ENCODE measurements at places on chromosomes 13 and 19.

- no peak for DNase-seq
These were observed 23.4 kb downstream of the ESD start for GRCh38 chr13:46773541-46773940.

GRCh38 chr13:74114641-74115040, 19.6 kb downstream of the KLF12 start:
- DNase-seq = no peak

GRCh38 chr13:23488442-23488841, 54.9 kb upstream of the SACS start:
- DNase-seq = no peak

GRCh38 chr19:56905631-56906150, 65.2 kb upstream of the PEG3 start:
- no peak for DNase-seq

DNA sequence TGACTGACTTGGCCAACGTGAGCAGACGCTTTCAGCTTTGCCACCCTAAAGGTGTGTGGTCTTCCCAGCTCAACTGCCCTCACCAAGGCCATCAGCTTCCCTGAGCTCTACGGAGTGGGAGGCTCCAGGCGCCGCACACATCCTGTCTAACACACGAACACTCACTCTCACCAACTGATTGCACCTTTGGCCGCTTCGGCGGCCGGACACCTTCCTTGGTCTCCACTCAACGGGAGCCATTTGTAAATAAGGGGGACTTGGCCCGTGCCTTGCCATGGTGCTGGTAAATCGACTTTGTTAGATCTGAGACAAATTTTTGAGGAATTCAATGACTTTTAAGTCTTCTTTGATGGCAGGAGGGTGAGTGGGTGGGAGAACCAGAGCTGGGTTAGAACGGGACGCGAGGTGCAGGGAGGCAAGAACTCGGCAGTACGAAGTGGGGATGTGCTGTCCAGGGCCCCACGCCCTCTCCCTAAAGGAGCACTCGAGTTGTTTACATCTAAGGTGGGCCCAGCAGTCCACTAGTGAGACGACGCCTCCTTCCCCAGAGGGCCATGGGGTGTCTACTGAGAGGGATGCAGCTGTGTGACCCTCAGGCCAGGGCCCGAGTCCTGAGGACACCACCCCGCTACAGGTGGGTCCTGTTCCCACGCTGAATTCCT, 4.4 kb downstream of the C13orf46 start:
- DNase-seq = no peak

DNA sequence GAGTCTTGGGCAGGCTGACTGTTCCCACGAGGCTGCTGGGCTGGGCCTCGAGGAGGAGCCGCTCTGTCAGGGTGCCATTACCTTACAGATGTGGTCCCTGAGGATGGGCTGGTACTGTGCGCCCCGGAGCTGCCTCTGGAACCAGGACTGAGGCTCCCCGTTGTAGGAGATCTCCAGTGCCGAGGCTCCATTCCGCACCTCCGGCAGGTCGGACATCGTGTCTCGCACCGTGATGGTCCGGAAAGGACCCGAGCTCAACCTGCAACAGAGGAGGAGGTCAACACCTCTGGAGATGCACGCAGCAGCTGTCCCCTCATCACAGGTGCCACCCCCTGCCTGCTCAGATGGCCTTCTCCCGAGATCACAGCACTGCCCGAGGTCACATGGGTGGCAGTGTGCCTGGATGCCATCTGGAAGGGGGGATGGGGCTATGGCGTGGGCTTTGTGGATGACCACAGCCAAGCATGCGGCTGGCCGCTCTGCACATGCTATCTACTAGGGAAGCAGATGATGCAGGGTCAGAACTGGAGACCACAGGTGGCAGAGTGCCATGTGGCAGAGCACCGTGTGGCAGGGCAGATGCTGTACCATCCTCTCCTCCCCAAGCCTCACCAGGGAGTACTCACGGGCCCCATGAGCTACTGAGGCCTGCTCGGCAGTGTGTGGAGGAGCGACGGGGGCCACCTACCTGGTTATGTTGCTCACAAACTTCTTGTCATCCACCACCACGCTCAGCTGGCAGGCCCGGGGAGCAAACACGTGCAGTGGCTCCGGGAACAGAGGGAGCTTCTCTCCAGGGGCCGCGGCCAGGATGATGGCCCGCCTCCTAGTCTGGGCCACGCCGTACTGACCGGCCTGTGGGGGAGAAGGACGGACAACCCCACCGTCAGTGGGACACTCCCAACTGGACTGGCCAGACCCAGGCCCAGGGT, 18.3 kb upstream of the EIF3G start:
- DNase-seq = peak; percentile 17

GRCh38 chr13:93248627-93249047, 22.0 kb downstream of the GPC6 start:
- DNase-seq = no peak

GRCh38 chr13:28983641-28984040, 163.5 kb downstream of the MTUS2 start:
- DNase-seq = no peak

DNA sequence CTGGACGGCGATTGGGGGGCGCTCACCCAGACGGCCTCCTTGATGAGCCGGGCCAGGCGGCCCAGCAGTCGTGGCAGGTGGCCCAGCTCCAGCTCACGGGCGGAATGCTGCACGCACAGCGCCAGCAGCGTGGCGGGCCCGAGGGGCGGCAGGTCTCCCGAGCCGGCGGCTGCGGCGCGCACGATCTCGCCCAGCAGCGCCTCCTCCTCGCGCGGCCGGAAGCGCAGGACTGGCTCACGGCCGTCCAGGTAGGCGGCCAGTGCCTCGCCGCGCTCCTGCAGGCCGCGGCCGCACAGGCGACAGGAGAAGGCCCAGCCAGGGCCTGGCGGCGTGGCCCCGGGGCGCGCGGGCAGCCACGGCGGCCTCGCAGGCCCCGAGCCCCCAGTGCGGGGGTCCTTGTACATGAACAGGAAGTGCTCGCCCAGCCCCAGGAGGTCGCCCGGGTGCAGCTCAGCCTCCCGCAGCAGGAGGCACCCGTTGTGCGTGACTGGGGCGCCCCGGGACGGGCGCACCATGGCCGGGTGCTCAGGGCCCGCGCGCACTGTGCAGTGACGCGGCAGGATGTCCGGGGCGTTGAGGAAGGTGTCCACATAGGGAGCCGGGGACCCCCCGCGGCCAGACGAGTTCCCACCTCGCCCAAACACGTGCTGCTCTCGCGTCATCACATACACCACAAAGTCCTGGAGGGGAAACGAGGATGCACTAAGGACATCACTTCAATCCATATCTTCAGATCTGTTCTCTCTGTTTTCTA, 9.6 kb upstream of the MAMSTR start:
- DNase-seq = no peak

GRCh38 chr13:35255241-35255640, 221.2 kb downstream of the MAB21L1 start:
- no peak for DNase-seq

GRCh38 chr13:100674572-100674871, at the start of gene TMTC4:
Gene TMTC4, minus strand, starts transcription at chr13:100674795. Its CDS starts 4,433 bp downstream, at chr13:100670362.
- DNase-seq = no peak

DNA sequence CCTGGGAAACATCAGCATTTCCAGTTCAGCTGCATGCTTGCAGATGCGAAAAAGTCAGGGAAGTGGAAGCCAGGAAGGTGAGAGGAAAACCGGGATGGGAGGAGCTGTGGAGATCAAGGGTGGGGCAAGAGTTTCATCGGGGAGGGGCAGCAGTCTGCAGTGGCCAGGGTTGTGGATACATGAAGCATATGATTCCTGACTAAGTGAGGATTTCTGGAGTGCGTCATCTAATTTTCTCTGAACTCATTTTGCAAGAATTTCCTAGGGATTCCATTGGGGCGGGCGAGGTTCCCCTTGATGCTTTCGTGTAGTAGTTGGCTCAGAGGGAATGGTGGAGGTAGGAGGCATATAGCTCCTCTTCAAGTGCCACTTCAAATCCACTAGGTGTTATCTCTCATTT, 344.1 kb upstream of the TMTC4 start:
- DNase-seq = no peak

- no peak for DNase-seq
These were observed 142.5 kb downstream of the LACC1 start for GRCh38 chr13:44022196-44022595.

DNA sequence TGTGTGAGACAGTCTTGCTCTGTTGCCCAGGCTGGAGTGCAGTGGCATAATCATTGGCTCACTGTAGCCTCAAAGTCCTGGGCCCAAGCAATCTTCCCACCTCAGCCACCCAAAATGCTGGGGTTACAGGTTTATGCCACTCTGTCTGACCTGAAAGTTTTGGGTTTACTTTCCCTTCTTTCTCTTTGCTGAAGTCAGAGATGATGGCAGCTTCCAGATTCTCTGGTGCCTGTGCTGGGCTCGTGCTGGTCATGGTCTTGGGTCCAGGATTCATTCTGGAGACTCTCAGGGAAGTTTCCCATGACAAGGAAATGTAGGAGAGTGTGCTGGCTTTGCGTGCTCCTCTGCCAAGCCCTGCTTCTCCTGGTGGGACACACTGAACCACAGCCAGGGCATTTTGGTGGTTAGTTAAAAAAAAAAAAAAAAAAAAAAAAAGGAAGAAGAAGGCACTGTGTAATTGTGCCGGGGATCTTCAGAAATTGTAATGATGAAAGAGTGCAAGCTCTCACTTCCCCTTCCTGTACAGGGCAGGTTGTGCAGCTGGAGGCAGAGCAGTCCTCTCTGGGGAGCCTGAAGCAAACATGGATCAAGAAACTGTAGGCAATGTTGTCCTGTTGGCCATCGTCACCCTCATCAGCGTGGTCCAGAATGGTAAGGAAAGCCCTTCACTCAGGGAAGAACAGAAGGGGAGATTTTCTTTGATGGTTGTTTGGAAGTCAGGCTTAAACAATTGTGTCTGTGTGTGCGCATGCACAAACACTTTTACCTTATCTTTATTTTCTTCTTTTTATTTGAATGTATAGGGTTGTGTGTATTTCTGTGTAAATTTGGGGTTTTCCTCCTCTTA, at the start of gene ALOX5AP:
Gene ALOX5AP, plus strand, starts transcription at position 519 of the 847 bp plus-strand sequence. Its CDS starts 63 bp downstream, at position 582.
- no peak for DNase-seq

DNA sequence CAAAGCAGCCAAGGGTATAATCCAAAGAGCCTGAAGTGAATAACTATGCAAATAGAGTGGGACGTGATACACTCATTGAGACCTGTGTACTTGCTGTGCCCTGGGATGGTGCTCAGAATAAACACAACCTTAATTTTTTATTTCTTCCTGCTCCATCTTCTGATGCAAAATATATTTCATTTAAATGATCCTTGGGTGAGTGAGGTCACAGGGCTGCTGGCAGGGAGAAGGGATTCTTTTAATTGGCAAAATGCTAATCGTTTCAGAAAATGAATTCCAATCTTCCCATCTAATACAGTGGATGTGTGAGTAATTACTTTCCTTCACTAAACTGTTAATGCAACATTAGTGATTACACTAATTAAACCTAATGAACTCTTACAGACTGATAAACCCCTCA, 63.5 kb downstream of the SIAH3 start:
- DNase-seq = no peak

DNA sequence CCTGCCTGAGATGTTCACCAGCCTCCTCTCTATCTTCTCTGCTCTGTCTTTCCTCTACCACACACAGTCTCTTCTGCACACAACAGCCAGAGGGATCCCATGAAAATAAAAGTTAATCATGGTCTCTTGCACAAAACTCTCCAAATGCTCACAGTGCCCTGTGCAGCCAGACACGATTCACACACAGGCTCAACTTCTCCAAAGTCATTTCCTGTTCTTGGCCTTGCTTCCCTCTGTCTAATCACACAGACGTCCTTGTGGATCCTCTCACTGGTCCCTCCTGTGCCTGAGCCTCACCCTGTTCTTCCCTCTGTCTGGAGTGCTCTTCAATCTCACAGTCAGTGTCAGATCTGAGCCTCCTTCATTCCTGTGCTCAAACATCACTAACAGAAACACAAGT, 7.8 kb downstream of the SIGLEC12 start:
- DNase-seq = no peak

GRCh38 chr13:26007261-26008125, 44.3 kb downstream of the SHISA2 start:
- no peak for DNase-seq

- DNase-seq = no peak
These were observed at the start of gene NTF4 for GRCh38 chr19:49064768-49065611. Gene NTF4, minus strand, starts transcription at chr19:49064818. Its CDS starts 2,821 bp downstream, at chr19:49061997.

DNA sequence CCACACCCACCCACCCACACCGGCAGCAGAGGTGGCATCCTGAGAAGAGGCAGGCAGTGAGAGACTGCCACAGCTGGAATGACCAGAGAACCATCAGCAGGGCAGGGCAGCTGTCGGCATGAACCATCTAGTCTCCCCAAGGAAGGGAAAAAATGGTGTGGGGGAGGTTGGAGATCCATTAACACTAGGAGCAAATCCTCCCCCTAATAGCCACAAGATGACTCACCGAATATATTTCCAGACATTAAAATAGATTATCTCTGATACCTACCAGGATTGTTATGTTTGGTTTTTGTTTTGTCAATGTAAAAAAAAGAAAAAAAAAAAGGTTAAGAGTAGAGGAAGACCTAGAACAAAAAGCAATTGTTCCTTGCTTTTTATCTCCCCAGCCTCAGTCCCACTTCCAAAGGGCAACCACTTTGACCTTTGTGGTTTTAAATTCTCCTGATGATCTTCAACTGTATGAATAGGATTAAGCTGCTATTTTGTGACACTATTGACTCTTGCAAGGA, 34.2 kb downstream of the THSD1 start:
- DNase-seq = no peak

- no peak for DNase-seq
These were observed 1887.4 kb downstream of the PCDH9 start for GRCh38 chr13:65342541-65343337.

- no peak for DNase-seq
These were observed 268.6 kb downstream of the NDFIP2 start for GRCh38 chr13:79749566-79749965.

GRCh38 chr13:51297556-51297955, 41.9 kb upstream of the SERPINE3 start:
- no peak for DNase-seq

DNA sequence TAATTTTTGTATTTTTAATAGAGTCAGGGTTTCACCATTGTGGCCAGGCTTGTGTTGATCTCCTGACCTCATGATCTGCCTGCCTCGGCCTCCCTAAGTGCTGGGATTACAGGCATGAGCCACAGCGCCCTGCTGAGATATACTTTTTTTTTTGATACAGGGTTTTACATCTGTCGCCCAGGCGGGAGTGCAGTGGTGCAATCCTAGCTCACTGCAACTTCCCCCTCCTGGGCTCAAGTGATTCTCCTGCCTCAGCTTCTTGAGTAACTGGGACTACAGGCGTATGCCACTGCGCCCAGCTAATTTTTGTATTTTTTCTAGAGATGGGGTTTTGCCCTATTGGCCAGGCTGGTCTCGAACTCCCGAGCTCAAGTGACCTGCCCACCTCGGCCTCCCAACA, 2.0 kb downstream of the COLGALT1 start:
- no peak for DNase-seq

GRCh38 chr19:3642987-3643673, 16.5 kb upstream of the CACTIN start:
- no peak for DNase-seq

DNA sequence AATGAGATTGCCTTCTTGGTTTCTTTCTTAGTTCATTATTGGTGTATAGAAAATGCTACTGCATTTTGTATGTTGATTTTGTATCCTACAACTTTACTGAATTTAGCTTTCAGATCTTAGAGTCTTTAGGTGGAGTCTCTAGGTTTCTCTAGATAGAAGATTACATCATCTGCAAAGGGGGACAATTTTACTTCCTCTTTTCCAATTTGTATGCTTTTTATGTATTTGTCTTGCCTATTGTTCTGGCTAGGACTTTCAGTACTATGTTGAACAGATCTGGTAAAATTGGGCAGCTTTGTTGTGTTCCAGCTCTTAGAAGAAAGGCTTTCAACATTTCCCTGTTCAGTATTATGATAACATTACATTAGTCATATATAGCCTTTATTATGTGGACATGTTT, 101.0 kb upstream of the SPRY2 start:
- DNase-seq = no peak

- DNase-seq = no peak
These were observed 117.6 kb upstream of the SOX1 start for GRCh38 chr13:111949311-111949710.

GRCh38 chr19:41456342-41456918, 13.5 kb downstream of the ERICH4 start:
- DNase-seq = no peak
